Muscle of back (tissue), 13 donors: ENCODE measurements at places on chromosomes 5 and 9.

DNA sequence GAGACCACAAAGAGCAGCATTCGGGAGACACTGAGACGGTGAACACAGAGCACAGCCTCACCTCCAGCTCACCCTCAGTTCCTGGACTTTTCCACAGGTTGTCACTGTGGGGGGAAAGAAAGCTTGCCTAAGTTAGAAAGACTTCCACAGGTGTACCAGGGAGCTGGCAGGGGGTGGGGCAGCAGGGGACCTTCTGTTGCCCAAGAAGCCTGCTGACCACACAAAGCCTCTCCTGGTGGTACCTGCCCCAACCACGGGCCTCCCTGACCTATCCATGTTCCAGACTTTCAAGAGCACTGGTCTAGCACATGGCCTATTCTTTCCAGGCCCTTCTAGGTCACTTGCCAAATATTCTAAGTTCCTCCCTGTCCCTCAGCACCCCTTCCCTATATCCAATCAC is 550.8 kb downstream of the BNC2 start:
- no peak for DNase-seq

DNA sequence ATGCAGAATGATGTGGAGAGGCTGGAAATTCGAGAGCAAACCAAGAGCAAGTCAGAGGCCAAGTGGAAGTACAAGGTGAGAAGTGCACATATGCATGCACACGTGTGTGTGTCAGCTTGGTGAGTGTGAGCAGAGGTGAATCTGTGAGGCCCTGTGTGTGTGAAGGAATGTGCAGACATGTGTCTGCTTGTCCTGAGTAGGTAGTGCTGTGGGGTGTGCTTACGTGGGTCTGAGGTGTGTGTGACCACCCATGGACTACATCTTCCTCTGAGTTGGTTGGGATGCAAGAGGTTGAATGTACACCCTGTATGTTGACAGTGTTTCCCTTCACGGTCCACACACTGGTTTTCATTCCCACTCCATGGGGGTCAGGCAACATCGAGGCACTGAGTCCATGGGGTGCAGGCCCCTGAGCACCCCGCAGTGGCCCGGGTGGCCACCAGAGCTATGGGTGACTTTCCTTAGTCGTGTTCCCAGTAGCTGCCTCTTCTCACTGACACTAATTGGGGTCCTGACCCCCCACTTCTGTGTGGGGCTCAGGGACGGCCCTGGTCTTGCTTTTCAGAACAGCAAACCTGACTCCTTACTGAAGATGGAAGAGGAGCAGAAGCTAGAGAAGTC is 86.7 kb downstream of the PHF2 start:
- no peak for DNase-seq

DNA sequence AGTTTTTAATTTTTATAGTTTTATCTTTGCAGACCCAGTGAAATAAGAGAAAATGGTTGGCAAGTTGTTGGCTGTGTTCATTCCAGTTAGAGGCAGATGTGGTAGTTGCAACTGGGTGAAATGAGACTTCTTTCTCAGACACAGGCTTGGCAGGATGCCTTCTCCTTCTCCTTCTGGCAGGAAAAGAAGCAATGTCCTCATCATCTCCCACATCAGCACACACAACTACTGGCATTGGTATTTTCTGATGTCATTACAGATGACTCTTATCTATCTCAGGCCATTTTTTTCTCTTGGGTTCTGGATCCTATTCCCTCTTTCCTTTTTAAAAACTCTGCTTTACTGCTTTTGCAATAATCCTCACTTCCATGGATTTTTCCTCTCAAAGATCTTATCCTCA is 103.3 kb upstream of the EDIL3 start:
- DNase-seq: peak; percentile 76

DNA sequence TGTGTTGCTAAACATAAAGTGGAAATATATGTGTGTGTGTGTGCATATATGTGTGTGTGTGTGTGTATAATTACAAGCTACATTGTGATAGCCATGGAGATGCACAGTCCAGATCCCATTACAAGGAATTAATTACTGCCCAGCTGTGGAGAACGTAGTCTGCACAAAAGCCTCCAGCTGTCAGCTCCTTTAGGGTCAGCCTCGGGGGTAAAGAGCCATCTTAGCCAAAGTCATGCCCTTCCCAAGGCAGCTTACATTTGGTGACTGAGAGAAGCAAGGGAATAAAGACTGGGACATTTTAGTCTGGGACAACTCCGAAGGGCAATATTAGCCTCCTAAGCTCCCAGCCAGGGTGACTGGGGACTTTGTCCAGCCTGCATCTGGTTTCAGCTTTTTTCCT is 21.9 kb upstream of the FOCAD start:
- DNase-seq: no peak

GRCh38 chr5:26700759-26701384 is 337.5 kb downstream of the CDH9 start:
- DNase-seq: no peak

DNA sequence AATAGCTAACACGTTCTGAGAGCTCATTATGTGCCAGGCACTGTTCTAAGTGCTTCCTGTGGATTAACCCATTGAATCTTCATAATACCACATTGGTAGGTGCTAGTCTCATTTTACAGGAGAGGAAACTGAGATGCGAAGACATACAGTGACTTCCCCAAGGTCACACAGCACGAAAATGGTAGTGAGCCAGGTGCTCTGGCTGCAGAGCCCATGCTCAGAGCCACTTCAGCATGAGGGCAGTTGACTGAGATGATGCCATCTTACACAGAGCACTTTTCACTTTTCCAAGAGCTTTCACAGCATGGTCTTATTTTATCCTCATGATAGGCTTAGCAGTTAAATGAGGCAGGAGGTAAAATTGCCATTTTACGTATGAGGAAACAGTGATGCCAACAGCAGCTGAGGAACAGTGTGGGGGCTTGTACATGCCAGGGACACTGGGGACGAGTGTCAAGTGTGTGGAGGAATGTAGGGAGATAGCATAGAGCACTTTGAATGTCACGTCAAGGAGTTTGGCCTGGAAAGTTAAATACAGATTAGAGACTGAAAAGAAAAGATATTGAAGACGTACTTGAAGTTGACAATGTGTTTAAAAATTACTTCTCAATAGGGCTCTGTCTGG is 180.0 kb downstream of the KIF4B start:
- DNase-seq: no peak

DNA sequence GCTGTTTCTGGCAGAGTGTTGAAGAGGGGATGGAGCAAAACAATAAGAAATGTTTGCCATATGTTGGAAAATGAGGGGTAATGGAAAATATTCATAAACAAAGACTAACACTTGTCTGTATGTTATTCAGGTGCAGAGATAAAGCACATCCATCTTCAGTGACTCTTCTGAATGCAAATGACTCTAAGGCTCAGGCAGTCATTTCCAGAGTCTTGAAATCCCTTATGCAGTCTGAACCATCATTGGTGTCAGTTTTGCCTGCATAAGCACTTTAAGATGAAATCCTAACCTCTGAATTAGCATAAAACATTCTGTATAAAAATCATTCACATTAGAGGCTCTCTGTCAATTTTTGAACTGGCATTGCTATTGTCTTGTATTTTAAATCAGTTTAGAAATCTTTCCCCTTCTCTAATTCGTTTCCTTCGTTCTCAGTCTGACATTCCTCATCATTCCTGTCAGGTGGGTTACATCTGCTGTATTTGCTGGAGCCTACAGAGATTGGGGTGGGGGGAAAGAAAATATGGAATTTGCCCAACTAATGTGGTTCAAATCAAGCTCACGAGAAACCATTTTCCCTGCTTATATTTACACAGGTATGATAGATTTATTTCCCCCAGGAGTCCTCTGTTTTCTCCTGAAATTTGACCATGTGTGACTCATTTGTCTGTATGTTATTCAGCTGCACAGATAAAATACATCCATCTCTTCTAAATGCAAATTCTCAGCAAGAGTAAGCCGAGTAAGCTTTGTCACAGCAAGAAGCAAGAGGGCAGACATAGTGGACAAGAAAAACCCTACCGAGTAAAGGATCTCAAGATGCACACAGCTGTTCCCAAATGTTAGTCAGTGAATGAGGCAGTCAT is 31.6 kb downstream of the ENC1 start:
- DNase-seq: no peak

DNA sequence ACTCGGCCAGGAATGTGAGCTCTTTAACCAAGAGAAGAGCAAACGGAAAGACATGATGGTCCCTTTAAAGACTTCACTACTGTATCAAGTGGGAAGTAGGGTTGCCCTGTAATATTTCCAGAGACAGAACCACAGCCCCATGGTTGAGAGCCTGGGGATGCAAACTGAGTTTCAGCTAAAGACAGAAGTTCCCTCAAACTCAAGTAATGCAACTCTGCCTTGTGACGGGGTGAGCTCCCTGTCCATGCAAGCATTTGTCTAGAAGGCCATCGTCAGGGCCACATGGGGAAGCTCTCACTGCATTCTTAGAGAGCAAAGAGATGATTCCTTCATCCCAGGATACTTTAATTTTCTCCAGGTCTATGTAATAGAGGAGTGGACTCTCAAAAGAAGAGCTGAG is 82.8 kb downstream of the INSYN2B start:
- DNase-seq: no peak

DNA sequence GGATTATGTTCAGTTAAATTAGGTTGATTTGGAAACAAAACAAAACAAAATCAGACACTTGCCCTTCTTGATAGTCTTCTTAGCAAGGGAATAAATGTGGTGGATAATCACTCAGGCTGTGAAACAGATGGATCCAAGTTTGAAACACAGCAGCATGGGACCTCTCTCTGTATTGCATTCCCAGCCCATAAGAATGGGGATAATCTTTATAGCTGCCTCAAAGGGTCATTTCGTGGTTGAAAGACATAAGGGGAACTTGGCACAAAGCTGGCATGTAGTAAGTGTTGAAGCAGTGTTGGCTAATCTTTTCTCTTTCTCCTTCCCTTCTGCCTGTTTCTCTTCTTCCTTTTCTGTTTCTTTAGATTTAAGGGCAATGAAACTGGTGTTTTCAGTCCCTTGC is 333.9 kb upstream of the TLE4 start:
- DNase-seq: no peak

- no peak for DNase-seq
Observed at GRCh38 chr5:178425621-178426068, 164.5 kb downstream of the COL23A1 start.

GRCh38 chr5:179780362-179780761 is 13.4 kb upstream of the LTC4S start:
- DNase-seq: no peak

DNA sequence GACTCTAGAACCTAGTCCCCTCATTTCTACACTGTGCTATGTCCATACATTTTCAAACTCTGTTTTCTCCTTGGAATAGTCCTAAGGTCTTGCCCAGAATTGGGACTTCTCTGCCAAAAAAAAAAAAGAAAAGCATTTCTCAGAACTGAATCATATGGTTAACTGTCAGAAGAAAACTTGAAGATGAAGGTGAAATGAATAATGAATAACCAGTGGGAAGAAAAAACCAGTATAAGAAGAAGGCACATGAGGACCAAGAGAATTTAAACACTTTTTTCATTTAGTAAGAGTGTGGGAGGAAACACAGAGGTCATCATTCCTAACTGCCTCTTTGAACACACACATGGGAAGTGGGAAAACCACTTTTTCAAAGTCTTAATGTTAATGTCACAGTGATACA is 197.7 kb downstream of the PRELID2 start:
- DNase-seq: no peak

- DNase-seq: no peak
Observed at GRCh38 chr5:139896718-139897117, 101.1 kb downstream of the PSD2 start.

DNA sequence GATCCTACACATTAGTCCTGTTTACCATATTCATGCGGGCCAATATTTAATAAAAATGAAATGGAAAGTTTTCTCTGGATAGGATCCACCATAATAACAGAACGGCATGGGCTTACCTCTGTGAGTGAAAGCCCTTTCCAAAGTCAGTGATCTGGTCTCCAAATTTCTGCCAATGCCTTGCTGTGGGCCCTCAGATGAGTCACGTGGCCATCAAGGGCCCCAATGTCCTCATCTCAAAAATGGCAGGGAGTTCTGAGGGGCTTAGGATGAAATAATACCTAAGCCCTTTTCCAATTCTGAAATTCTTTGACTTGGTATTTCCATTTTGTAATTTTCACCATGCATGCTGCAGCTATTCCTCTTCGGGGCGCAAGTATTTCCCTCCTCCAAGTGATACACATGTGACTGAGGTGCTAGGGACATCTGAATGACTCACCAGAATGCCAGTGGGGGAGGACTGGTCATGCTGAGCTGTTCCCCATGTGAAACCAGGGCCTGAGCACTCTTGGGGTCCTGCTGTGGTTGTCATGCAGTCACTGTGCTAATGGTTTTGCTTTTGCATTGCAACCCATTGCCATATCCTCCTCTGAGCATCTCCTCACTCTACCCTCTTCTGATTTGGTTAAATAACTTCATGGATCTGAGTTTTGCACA is 35.0 kb downstream of the ITK start:
- DNase-seq: no peak

- DNase-seq: no peak
Observed at GRCh38 chr5:123937230-123937629, 425.3 kb downstream of the CSNK1G3 start.

DNA sequence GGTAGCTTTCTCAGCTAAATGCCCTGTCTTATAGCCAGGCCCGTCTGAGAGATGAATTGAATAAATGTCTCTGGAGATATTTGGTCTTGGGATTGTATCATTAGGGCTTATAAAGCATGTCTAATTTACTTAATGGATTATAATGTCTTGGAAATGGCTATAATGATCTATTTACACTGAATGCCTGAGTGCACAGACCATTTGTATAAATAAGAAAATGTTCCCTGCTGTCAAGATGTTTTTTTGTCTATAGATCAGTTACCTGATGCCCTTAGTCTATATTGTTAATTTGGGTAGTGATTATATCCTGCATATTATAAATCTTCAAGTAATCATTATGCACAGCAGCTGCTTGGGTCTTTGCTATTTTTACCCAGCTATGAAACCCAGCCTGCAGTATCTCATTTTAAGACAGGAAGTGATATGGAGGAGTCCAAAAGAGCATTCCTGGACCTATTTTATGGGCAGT is 112.9 kb upstream of the ACTBL2 start:
- no peak for DNase-seq
